ENCODE measurements at places on chromosomes 12 and 14. TPM values are rescaled to one million over a fixed set of nuclear protein-coding genes. Genes with fewer than 3 reads are reported as not detected.

- no peak for DNase-seq
Observed at GRCh38 chr12:123991372-123991951, 18.4 kb downstream of the ZNF664 start.

- DNase-seq = no peak
Observed at GRCh38 chr12:39915249-39915648, 190.6 kb downstream of the SLC2A13 start.

GRCh38 chr12:108505129-108505528 lies 9.9 kb upstream of the FICD start:
- no peak for DNase-seq

GRCh38 chr12:65948320-65949008 lies 124.2 kb downstream of the HMGA2 start:
- peak; percentile 94 for DNase-seq

GRCh38 chr12:21502164-21502496 lies 541 bp downstream of the GOLT1B start:
- peak; percentile 27 for DNase-seq

DNA sequence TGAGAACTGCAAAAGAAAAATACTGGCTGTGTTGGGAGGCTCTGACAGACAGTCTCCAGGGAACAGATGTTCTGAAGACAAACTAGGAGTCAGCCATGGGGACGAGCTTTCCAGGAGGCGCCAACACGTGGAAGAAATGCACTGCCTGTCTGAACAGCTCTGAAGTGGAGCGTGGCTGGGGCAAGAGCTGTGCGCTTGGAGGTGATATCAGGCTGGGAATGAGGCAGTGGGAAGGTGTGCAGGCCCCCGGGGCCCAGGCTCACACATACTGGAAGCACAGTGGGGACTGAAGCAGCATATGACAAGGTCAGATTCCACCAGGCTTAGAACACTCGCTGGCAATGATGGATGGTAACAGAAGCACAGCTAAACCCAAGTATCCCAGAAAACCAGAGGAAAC lies 17.5 kb downstream of the APPL2 start:
- DNase-seq = no peak

GRCh38 chr14:83473416-83474235 lies 1940.0 kb upstream of the SEL1L start:
- DNase-seq = no peak

DNA sequence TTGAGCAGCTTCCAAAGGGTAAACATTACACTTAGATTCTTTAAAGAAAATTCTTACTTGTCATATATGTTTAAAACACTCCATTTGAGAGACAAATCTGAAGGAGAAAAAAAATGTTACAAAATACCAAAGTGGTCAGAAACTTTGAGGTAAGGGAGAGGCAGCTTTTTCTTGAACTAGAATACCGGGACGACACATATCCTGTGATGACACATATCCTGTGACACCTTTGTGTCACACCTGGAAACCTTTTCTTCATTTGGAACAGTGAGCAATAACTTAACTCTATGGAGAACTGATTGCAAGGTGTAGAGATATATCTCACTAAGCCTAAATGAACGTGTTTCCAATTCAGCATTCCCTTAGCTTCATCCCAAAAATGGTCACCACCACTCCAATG lies 4.6 kb upstream of the GRIN2B start:
- no peak for DNase-seq

GRCh38 chr14:29217813-29218450 lies 451.3 kb downstream of the FOXG1 start:
- DNase-seq = no peak

DNA sequence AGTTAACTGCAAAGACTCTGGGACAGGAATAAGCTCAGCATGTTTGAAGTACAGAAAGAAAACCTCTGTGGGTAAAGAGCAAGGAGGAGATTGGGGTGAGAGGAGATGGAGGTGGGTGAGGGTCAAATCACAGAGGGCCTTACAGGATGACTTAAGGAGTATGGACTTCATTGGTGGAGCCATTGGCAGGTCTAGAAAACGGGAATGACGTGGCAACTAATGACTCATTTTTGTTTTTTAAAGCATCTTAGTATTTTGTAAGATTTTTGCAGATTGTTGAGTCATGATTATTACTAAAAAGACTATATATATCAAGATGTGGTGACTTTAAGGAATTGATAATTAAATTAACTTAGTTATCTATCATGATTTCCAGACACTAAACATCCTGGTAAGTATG lies 18.5 kb downstream of the UTP20 start:
- DNase-seq = no peak

DNA sequence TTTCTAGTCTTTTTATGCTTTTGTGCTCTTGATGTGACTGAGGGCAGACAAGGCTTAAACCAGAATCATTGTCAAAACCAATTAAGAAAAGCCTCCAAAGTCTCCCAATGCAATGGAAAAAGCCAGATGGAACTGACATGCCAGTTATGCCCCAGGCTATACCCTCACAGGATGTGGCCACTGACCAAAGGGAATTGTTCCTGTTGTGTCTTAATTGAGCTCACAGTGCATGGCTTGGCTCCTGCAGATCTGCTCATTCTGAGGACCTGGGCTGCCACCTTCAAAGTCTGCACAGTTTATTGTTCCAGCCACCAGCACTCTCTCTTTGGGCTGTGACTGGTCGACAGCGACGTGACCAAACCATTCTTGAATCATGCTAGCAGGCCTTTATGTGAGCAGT lies 17.1 kb upstream of the BICD1 start:
- no peak for DNase-seq

The ITGA5 gene
- 93.3 TPM for polyA plus RNA-seq

The OVCH1 gene
- 0.13 TPM for polyA plus RNA-seq

The PTPRR gene
- 2.0 TPM for polyA plus RNA-seq

The KLC1 gene
- polyA plus RNA-seq = 74.7 TPM

The SMIM41 gene
- polyA plus RNA-seq = not detected
